ENCODE measurements at places on chromosomes 7 and 10.

DNA sequence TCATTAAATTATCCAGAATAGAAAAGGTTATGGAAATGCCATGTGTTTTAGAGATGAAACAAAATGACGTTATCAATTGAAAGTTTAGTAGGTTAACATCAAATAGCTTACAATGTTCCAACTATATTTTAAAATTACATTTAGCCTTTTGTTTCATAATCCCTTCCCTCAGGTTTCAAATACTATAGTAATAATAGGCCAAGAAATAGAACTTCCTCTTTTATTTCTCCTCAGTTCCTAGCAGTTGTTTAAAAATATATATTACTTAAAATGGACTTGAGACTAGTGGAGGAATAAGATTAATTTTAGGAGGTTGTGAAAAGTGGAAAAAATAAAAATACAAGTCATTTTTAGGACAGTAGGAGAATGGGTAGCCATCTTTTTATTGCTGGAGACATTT is 16.4 kb upstream of the PDSS1 start:
- DNase-seq = no peak

DNA sequence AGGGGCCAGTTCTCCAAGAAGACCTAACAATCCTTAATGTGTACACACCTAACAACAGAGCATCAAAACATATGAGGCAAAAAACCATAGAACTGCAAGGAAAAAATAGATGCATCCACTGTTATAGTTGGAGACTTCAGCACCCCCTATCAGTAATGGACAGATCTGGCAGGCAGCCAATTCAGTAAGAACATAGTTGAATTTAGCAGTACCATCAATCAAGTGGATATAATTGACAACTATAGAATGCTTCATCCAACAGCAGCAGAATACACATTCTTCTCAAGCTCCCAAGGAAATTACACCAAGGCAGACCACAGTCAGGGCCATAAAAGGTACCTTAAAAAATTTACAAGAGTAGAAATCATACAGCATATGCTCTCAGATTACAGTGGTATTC is 42.2 kb downstream of the POLL start:
- no peak for DNase-seq

DNA sequence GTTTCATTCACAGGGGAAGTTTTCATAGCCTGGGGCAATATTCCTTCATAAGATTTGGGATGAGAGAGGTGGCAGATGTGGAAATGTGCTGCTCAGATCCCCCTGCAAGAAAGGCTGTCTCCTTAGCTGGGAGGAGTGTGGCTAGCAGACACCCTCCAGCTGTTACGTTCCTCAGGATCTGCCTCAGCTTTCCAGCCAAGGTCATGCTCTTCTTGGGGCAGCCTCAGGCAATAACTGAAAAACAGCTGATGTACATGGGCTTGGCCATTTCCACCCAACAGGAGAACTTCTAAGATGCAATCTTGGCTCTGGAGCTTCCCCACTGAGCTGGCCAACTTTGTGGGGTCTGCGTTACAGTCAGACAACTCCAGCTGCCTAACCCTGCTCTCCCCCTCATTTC is 51.3 kb upstream of the SEPTIN7 start:
- DNase-seq = no peak

GRCh38 chr7:3159445-3159844 is 115.8 kb upstream of the CARD11 start:
- no peak for DNase-seq

GRCh38 chr10:101558204-101558603 is 29.9 kb downstream of the POLL start:
- no peak for DNase-seq

DNA sequence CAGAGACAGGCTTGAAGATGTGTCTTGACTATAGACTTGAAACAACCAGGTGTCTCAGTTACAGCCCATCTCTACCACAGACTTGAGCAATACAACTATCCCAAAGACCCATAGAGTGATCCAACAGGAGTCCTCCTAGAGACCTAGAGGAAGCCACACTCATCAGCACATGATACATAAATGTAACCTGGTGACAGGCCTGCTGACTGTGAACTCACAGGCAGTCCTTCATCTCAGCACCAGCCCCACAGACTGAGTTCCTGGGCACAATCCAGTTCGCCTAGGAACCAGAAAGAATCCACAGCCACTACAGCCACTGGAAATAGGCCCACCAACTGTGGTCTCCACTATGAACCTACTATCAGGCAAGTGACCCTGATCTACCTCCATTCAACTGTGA is 121.3 kb downstream of the MACC1 start:
- DNase-seq = no peak

GRCh38 chr7:159120540-159120919 is 24.1 kb downstream of the VIPR2 start:
- no peak for DNase-seq

GRCh38 chr7:57404343-57404966 is 45.5 kb upstream of the ZNF716 start:
- no peak for DNase-seq
